ENCODE measurements at places on chromosomes 13 and 19.

DNA sequence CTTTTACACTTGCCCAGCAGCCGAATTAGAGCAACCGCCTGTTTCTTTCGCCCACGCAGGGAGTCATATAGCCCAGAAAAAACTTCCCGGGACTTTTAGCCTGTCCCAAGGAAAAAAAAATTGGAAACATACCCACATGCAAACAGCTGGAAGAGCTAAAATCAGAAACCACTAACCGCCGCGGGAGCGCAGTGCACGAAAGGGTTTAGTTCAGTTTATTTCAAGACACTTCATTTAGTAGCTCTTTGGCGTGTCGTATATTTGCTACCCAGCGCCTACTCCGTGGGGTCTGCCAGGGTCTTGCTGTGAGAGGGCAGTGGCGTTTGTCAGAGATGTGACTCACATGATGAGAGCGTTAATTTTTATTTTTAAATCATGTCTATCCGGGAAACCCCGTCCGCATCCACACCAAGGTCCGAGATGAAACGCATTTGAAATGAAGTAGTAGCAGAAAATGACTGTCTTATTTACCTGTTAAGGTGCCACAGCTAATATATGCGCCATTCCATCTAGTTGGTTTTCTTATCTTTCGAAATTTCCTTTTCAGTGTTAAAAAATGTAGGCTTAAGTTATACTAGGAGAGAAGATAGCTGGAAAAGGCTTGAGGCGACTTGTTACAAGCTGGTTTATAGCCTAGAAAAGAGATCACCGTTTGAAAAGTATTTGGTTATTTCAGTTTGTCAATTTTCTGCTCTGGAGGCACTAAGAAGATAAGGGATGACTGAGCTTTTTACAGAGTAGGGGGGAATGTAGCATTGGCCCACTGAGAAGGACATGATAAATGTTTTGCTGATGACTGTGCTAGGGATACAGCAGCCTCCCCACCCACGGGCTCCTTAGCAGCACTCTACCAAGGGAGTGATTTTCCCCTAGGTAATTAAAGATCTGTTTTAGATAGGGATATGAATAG lies 1.7 kb downstream of the KLF5 start:
- DNase-seq: peak; percentile 70

DNA sequence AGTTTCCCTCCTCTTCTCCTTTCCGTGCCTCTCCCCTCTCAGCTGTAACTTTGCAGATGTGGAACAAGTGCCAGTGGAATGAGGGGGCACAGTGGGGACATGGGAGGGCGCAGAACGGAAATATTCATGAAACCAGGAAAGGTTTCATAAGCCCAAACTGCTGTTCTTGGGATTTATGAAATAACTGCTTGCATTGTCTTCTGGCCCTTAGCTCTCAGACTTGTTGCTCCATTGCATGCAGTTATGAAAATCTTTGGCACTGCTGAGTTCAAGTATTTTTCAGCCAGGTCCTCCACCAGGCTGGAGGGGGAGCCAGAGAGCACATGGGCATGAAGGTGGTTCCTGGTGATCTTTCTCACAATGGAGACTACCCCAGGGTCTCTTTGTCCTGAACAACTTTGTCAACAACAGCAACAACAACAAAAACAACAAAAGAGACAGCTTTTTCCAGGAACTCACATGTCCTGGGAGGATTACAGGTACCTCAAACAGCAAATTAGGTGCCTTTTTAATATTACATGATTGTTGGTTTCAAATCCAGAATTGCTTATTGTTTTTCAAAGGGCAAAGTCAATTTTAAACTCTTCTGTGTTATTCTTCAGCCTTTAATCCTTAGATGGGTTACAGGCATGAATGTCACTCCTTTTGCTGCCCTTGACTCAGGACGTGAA lies 1.5 kb downstream of the RGCC start:
- DNase-seq: peak; percentile 13

- DNase-seq: no peak
Measured at GRCh38 chr19:45354241-45354842, 13.8 kb downstream of the KLC3 start.

DNA sequence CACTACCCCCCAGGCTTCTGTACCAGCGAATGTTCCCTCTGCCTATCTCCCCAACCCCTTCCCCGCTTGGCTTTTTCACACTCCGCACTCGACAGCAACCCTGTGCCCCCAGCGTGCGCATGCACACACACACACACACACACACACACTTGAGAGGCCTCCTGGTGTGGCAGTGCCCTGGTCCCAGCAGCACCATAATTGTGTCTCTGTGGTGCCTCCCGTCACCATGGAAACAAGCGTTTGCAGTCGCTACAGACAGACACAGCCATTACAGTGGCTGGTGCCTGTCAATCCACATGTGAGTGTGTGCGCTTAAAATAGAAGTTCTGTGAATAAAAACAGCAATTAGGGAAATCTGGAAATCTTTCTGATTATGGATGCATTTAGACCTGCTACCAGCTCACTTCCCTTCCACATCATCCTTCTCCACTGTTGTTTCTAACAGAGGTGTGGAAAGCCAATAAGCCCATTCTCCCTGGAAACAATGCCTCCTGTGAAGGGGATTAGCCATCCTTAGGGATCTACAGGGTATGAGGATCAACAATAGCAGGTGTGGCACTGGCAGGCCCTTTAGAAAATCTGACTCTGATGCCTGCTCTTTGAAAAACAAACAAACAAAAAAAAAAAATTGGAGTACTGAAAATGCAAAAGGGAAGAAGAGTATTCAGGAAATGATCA lies 146.3 kb downstream of the DCLK1 start:
- no peak for DNase-seq

GRCh38 chr19:36420961-36421748 lies 2.7 kb upstream of the ZFP82 start:
- no peak for DNase-seq

GRCh38 chr13:98650396-98651107 lies 73.6 kb upstream of the STK24 start:
- DNase-seq: no peak

DNA sequence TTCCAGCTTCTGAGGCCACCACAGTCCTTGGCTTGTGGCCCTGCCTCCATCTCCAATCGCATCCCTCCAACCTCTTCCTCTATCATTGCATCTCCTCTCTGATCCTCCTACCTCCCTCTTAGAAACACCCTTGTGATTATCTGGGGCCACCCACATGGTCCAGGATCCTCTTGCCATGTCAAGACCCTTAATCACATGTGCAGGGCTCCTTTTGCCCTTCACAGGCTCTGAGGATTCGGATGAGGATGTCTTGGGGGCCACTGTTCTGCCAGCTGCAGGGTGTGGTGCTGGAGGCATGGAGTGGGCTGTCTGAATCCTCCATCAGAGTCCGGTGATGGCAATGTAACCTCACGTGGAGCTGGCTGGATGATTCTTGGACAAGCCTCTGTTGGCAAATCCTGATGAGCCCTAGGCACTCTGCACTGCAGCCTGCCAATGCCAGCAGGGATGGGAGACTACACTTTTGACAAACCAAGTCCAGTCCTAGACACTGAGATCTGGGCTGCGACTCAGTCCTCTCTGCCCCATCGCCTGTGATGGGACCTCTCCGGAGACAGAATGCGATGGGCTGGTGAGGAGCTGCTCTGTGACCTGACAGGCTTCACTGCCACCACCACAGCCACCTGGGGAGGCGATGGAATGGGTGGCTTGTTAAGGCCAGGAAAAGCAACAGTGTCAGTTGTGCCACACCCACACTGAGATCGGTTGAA lies 61.2 kb downstream of the CCDC70 start:
- DNase-seq: no peak

DNA sequence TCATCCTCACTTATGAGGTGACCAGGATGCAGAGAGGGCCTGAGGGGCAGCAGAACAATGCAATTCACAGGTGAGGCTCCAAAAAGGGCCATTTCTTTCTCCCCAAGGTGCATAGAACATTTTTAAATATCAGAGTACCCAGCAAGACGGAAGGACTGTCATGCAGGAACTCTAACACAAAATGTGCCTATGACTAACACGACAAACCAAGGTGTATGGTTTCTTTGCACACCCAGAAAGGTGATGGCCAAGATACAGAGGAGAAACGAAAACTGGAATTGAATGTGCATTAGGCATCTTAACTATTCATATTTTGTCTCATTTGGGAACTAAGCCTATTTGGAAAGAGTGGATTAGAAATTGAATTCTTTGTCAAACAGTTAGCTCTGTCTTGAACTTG lies 29.9 kb downstream of the SHISA2 start:
- no peak for DNase-seq

DNA sequence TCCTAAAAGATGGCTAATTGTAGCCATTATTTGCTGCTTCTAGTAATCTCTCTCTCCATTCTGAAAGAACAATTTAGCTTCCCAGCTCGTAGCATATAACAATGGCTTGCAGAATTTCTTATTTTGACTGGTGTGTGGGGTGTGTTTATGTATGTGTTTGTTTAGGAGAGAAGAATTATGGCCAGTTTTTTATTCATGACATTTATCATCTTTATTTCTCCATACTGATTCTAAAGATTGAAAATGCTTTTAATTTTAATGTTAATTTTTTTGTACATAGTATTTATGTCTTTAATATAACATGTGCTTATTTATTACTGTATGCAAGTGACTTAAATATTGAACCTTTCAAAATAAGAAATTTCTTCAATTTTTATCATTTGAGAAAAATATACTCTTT lies 115.8 kb upstream of the TMTC4 start:
- no peak for DNase-seq

GRCh38 chr13:60755380-60756163 lies 358.6 kb downstream of the TDRD3 start:
- peak; percentile 15 for DNase-seq

DNA sequence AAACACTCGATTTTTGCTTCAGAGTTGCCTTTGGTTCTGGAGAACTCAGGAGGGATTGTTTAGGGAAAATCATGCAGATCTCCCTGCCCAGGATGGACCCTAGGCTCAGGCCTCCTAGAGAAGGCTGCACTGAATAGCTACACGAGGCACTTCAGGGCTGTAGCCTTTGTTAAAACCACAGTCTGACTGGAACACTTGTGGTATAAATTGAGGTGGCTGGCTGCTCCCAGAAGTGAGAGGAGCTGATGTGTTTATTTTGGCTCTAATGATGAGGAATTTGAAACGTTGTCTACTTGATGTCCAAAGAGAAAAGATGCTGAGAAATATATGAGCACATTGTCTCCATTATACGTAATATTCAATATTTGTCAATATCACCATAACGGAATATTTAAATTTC lies 762.1 kb upstream of the ARGLU1 start:
- DNase-seq: no peak

- no peak for DNase-seq
Measured at GRCh38 chr19:42459926-42460325, 17.2 kb upstream of the CXCL17 start.

DNA sequence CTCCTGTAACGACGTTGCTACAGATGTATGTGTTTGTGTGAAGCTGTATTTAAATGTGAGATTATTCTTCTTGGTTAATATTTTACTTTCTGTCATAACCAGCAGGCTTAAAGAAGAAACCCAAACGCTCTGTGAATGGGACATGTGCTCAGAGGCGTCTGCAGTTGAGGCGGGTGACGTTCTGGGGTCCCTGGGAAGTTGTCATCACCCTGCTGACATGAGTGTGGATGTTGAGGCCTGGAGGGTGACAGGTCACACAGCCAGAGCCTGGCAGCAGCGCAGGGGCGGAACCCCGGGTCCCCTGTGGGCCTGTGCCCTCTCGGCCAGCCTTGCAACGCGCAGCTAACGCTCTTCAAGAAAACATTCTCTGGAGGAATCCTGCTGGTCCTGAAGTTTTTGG lies 16.6 kb downstream of the RASA3 start:
- DNase-seq: no peak

DNA sequence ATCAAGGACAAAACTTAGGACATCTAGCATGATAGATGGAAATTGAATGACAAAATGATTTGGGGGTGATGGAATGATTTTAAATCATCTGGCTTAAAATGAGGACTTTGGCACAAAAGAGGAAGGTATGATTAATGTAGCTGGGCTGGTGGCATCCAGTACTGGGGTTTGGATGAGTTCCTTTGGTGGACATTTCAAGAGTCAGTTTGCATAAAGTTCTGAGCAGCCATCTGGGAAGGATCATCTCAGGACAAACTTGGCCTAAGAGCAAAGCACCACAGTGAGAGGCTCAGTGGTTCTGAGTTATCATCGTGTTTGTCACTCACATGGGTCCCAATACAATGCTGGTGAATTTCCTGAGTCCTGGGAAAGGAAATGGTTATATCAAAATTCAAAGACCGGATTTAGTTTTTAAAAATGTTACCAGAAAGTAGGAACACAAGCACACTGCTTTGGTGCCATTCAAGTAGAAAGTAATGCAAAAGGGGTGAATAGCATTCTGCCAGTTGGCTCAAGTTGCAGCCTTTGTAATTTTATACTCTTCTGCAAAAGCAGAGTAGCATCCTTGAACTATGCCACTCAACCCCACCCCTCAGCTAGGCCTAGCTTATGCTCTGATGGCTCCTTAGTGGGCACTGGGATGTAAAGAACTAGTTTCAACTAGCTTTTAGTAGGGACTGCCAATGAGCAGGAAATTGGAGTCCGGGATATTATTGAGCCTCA lies 219.0 kb downstream of the COG6 start:
- no peak for DNase-seq

DNA sequence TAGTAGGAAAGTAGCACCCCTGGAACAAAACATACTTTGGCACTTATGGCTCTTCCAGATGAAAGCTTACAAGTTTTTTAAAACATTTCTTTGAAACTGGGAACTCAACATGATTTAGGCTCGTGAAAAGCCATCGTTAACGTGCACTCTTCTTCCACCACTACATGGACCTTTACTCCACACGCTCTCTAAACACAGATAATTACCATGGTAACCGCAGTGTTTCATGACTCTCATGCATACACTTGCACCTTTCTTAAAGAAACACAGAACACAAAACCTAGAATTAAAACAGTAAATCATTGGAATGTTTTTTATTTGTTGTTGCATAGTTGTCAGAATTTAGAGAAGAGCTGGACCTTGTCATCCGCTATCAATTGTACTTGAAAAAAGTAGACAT lies 154.3 kb downstream of the FGF9 start:
- DNase-seq: no peak

DNA sequence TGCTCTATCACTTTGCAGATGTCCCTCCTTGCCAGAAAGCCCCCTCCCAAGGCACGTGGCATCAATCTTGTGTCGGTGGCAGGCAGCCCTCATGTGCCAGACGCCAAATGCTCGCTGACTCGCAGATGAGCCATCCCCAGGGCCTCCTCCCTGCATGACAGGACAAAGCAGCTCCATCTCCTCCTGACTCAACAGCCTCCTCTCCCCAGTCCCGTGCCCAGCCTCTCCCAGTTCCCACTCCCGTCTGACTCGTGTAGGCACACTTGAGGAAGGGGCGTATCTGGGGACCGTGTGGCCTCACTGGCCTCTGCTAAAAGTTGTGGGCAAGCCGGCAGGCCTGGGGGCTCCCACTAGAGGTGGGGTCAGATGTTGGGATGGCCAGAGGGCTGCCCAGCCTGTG lies 133.6 kb downstream of the STK24 start:
- DNase-seq: no peak

DNA sequence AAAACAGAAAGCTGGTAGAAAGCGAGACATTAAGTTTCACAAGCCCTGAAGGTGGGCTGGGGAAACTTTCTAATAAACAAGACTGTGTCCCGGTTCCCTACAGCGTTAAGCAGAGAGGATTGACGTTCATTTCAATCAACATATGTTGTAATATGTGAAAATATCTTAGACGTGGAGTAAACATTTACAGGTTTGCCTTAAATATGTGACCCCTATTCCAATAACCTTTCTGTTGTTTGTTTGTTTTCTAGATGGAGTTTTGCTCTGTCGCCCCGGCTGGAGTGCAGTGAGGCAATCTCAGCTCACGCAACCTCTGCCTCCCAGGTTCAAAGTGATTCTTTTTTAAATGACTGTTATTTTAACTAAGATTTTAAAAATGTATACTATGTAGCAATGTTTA lies 526.2 kb downstream of the SUCLA2 start:
- DNase-seq: no peak

GRCh38 chr13:110920038-110920437 lies 5.2 kb upstream of the ANKRD10 start:
- DNase-seq: no peak

All from skin of body (tissue), 3 donors.